ENCODE measurements at places on chromosomes 2 and 18.

- no peak for DNase-seq
Measured at GRCh38 chr2:230692760-230693159, 19.9 kb upstream of the CAB39 start.

DNA sequence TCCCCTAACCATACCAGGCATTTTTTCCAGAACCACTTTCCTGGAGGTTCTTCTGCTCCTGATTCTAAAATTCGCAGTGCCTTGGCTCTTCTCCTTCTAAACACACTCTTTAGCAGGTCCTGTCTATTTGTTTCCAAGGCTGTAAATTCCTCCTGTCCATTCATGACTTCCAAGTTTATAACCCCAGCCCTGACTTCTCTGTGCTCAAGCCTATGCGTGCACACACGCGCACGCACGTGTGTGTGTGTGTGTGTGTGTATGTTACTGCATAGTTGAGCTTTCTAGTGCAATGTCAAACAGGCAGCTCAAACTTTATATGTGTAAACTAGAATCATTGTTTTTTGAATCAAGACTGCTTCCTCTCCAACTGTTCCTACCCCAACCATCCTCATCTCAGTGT lies 337.7 kb downstream of the LRRTM1 start:
- no peak for DNase-seq

GRCh38 chr2:150806336-150806735 lies 318.9 kb upstream of the RND3 start:
- DNase-seq = no peak

DNA sequence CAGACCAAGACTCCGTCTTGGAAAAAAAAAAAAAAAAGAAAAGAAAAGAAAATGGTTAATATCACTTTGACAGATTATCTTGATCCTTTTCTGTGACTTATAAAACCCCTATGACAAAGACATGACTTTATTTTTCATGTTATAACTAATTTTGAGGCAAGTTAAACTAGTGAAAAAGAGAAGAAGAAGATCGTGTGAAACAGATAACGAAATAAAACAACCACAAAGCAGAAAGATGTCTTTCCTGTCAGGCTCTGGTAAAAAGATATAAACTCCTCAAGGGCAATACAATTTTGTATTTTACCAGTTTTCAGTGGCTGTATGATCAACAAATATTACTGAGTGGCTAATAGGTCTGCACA lies 13.4 kb upstream of the RBMS1 start:
- DNase-seq = no peak

DNA sequence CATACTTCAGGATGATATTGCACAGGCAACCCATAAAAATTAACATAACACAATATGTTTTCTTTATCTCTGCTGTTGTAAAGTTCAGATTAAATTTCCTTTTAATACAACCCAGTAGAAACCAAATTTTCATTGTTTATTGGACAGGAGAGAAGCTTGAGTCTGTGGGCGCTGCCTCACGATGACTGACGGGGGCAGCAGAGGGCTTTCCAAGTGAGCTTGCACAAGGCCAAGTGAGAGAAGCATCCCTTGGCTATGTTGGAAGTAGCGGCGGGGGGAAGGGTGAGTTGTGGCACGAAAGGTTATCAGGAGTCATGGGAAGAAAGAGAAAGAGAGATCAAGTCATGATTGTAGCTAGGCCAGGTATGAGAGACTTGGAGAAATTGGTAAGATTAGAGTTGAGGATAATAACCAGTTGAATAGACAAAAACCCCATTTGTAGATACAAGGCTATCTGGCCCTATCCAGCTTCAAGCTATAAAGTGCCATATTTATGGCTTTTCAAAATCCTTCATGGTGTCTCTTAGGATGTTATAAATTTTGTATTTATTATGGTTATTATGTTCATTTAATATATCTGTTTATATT lies 413.7 kb upstream of the FAM98A start:
- DNase-seq = peak; percentile 28

GRCh38 chr2:16302431-16303272 lies 362.3 kb downstream of the MYCN start:
- DNase-seq = no peak

- no peak for DNase-seq
Measured at GRCh38 chr2:165827016-165827920, 33.2 kb upstream of the GALNT3 start.

GRCh38 chr2:137969418-137969765 lies 5.1 kb downstream of the HNMT start:
- DNase-seq = peak; percentile 85

GRCh38 chr2:187171318-187171717 lies 276.7 kb downstream of the CALCRL start:
- no peak for DNase-seq

DNA sequence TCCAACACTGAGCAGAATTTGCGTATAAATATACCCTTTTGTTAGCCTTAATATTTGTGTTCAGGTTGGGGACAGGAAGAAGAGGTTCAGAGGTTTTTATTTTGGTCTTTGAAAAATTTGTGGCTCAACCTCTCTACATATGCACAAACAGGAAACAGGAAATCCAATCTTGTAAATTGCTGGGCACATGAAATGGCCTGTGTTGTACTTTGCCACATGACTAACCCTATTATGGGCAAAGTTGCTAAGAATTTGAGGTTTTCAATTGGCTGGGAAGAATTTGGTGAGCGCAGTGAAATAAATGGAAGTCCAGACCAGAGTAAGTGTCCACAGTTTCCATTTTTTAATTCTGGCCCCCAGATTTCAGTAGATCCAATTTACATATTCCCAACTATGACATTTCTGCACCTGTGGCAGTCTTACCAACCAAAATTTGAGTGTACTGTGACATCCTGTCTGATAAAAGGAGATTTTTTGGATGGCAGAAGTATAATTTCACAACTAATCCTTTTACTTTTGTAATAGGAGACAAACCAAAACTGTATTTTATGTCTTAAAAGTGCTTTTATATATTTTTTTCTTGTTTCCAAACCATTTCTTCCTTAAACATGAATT lies 63.6 kb downstream of the COX7A2L start:
- DNase-seq = no peak

DNA sequence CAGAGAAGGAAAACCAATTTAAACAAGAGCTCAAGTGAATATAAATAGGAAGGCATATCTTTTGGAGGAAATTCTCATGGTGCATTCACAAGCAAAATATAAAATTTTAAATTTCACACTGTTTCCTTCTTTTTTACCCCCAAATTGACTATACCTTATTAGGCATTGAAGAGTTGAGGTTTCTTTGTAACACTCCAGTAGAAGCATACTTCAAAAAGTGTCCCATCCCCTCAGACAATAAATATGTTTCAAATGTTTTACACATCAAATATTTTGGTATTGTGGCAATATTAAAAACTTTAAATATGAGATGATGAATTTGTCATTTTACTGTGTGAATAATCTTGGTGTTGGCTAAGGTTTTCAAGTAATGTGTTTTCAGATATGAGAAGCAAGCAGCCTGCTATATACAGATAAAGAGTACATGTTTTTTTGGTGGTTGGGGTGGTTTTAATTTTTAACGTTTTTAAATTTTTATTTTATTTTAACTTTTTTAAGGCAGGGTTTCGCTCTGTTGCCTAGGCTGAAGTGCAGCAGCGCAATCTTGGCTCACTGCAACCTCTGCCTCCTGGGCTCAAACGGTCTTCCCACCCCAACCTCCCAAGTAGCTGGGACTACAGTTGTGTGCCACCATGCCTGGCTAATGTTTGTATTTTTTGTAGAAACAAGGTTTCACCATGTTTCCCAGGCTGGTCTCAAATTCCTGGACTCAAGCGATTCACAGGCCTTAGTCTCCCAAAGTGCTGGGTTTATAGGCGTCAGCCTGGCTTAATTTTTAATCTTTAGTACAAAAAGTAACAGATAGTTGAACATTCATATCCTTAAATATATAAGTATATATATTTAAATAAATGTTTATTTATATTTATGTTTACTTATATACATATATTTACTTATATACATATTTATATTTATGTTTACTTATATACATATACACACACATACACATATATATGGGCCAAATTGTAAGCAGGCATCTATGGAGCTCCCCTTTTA lies 36.5 kb upstream of the DLX1 start:
- no peak for DNase-seq

GRCh38 chr18:8499810-8500675 lies 109.2 kb upstream of the RAB12 start:
- no peak for DNase-seq

DNA sequence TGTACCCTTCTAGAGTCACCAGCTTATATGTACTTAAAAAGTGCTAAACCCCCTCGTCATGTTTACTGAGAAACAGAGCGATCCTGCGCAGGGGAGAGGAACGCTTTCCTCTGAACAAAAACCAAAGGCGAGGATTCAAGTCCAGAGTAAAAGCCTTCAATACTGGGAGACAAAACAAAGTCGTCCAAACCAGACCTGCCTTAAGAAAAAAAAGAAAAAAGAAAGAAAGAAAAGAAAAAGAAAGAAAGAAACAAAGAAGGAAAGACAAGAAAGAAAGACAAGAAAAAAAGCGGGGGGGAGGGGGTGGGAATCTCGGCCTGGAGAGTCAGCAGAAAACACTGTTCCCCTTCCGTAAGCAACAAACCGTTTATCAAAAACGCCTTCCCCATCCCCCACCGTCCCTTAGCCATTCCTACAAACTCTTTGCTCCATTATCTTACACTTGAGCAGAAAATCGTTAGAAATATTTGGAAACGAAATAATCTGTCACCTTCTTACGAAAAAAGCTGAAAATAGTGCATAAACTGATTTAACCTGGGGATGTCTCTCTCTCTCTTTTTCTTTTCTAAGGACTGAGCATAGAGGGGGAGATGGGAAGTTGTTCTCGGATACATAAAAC lies 3.3 kb downstream of the PTGR3 start:
- no peak for DNase-seq

GRCh38 chr18:5630057-5630899 lies 86.5 kb upstream of the EPB41L3 start:
- peak; percentile 31 for DNase-seq

- DNase-seq = no peak
Measured at GRCh38 chr2:39733070-39733674, 45.9 kb downstream of the THUMPD2 start.

- DNase-seq = no peak
Measured at GRCh38 chr2:232667989-232668583, 29.0 kb upstream of the GIGYF2 start.

- peak; percentile 73 for DNase-seq
Measured at GRCh38 chr18:12403601-12404506, 3.9 kb upstream of the PRELID3A start.

GRCh38 chr18:59604877-59605276 lies 92.3 kb downstream of the CCBE1 start:
- no peak for DNase-seq

DNA sequence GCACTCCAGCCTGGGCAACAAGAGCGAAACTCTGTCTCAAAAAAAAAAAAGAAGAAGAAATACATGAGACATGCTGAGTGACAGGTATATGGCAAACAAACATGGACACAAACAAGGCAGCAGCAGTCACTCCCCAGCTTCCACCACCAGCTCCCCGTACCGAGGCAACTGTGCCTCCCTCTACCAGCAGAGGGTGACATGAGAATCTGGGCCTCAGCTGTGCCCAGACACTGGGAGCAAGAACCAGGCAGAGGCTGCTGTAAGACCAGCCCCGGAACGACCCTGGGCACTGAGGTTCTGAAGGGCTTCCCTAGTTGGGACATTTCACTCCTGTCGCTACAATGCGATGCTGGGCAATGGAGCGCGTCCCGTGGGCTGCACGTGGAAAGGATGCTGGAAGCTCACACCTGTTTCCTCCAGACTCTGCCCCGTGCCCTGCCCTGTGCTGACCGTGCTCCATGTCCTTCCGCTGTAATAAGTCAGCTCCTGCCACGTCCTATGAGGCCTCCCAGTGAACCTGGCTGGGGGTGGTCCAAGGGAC lies 37.1 kb downstream of the BOK start:
- DNase-seq = no peak

DNA sequence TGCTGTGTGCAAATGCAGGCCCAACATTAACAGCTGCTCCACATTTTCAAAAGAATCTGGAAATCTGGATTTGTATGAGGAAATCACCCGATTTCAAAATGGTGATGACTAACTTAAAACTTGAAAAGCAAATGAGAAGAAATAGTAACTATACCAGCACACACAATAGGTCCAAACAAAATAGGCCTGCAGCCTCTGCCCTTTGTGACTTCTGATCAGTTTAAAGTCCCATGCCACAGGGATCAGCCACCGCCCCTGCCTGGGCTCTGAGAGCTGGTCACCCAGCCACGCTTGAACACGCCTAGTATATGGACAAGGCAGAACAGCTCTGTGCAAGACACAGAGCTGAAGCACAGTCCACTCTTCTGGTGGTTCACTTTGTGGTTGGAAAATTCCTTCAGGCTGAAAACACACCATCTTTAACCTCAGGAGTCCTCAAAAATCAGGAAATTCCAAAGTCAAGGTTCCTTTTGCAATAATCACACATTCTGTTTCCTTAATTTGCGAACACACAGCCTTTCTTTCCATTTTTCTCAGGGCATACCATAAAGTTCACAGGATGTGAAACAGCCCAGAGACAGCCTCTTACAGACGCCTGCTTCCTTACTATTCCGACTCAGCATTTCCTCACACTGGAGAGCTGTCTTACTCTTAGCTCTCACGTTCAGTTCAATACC lies 150.1 kb upstream of the RIOK3 start:
- DNase-seq = no peak

- DNase-seq = no peak
Measured at GRCh38 chr2:172909454-172909853, 166.2 kb upstream of the MAP3K20 start.

GRCh38 chr2:182598626-182599025 lies 117.4 kb upstream of the DNAJC10 start:
- no peak for DNase-seq

GRCh38 chr18:10060469-10060782 lies 146.6 kb downstream of the VAPA start:
- DNase-seq = no peak

GRCh38 chr18:62118328-62118727 lies 68.5 kb downstream of the PIGN start:
- peak; percentile 53 for DNase-seq

DNA sequence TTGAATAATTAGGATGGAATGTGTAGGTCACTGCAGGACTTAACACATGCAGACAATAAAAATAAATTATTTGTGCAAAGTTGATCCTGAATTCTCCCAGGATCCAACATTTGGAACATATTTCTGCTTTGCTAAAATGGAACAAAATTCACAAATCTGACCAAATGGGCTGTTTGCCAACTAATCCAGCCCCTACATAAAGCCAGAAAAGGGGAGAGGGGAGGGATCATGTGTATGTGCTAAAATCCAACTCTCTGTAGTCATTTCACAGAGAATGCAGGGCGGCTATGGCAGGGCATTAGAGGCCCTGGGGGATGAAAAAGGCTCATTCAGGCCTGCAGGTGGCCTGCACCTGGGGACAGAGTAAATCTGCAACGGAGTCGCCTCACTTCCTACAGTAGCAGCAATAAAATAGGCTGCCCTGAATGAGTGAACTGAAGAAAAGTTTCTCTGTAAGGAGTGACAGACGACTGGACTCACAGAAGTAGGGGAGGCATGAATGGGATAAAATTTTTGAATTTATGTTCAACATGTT lies 4.0 kb upstream of the ZFP36L2 start:
- DNase-seq = no peak

DNA sequence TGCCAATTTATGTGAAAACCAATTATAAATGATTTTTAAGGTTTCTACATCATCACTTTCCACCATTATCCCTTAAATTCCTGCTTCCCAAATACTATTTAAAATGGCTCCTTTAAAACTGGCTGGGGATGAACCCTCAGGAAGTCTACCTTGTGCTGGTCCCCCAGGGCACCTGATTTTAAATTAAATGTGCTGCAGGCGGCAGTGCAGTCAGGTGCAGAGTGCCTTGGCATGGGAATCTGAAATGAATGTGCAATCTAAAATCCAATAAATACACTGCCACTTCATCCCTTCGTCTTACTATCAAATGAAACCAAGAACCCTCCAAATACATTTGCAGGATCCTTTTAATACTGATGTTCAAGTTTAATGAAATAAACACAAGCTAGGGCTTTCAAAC lies 61.8 kb downstream of the C2orf76 start:
- DNase-seq = no peak
